DMS 273 treated with DMSO at 0.1 percent for 48 hours (cell line): ENCODE measurements at places on chromosomes 7 and 10.

DNA sequence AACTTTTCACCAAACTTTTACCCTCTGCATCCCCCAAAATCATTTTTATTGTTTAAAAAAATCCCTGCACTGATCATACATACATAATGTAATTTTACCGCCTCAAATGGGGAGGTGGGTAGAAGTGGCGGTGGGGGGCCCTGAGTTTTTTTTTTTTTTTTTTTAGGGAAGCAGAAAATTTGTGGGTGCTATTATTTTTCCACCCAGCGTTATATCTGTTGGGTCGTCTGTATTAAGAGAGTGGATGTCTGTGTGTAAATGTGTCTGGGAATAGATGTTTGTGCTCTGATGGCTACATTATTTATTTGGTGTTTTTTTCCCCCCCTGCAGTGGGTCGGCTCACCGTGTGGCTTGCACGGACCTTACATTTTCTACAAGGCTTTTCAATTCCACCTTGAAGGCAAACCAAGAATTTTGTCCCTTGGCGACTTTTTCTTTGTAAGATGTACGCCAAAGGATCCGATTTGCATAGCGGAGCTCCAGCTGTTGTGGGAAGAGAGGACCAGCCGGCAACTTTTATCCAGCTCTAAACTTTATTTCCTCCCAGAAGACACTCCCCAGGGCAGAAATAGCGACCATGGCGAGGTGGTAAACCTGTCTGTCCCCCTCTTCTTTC, 438 bp downstream of the ARID5B start:
- DNase-seq, result no peak

GRCh38 chr7:2512179-2512661, 7.4 kb upstream of the LFNG start:
- DNase-seq, result no peak

DNA sequence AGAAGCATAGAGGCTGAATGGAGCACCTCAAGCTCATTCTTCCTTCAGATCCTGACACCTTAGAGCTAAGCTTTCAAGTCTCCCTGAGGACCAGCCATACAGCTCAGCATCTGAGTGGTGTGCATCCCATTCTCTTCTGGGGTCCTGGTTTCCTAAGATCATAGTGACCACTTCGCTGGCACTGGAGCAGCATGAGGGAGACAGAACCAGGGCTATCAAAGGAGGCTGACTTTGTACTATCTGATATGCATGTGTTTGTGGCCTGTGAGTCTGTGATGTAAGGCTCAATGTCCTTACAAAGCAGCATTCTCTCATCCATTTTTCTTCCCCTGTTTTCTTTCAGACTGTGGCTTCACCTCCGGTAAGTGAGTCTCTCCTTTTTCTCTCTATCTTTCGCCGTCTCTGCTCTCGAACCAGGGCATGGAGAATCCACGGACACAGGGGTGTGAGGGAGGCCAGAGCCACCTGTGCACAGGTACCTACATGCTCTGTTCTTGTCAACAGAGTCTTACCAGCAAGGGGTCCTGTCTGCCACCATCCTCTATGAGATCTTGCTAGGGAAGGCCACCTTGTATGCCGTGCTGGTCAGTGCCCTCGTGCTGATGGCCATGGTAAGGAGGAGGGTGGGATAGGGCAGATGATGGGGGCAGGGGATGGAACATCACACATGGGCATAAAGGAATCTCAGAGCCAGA, 31.0 kb downstream of the PRSS2 start:
- DNase-seq, result no peak

GRCh38 chr10:23897267-23897666, 311.7 kb upstream of the KIAA1217 start:
- DNase-seq, result no peak

DNA sequence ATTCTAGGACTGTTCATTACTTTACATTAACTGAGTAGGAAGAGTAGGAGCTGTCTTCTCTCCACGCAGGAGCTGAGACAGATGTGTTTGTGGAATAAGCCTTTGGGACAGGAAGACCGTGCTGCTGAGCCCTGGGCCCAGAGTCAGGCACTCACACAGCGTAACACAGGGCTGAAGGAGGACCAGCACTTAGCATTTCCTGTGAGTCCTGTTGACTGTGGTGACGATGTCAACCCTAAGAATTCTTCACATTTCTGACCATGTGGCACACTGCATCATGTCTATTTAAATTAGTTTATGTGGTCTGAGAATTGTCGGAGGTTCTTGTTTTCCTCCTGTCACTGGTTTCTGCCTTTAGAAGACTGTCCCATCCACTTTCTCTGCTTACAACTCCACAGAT, 117.2 kb downstream of the PIP4K2A start:
- no peak for DNase-seq

GRCh38 chr10:9900751-9901150, 1116.9 kb upstream of the CELF2 start:
- no peak for DNase-seq

GRCh38 chr10:36608866-36609265, 516.5 kb upstream of the ANKRD30A start:
- DNase-seq, result no peak

GRCh38 chr7:142485617-142486226, 227.9 kb upstream of the PRSS58 start:
- DNase-seq, result no peak

DNA sequence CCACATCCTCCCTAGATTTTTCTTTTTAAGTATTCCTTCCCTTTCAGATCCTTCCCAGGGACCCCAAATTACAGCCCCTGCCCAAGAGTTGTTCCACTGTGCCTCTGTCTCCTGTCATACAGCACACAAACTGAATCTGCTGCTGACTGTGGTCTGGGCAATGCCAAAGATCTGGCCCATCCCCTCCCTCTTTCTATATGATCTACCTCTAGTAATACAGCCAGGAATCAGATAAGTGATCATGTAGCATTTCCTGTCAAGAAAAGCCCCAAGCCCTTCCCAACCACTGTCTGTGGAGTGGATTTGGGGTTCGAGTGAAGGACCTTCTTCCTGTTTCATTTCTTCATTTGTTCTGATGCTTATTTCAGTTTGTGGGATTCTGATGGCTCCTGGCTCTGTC, 6.7 kb downstream of the STX1A start:
- DNase-seq, result no peak

GRCh38 chr10:79266543-79267312, 80.5 kb upstream of the PPIF start:
- no peak for DNase-seq

DNA sequence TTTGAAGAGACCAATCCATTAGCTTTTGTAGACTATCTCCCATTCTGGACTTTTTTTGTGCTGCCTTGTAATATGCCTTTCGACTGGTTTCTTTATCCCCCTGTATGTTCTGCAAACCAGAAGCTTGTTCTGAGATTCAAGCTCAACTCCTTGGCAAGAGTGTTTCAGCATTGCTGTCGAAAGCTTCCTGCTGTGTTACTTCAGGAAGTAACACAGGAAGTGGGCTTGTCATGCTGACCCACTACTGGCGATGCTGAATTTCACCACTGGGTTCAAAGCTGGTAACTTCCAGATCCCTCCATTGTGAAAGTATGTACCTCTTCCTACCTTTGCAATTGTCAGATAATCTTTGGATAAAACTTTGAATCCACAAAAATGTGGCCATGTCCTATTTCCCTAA, 57.9 kb upstream of the INSYN2A start:
- DNase-seq, result no peak

DNA sequence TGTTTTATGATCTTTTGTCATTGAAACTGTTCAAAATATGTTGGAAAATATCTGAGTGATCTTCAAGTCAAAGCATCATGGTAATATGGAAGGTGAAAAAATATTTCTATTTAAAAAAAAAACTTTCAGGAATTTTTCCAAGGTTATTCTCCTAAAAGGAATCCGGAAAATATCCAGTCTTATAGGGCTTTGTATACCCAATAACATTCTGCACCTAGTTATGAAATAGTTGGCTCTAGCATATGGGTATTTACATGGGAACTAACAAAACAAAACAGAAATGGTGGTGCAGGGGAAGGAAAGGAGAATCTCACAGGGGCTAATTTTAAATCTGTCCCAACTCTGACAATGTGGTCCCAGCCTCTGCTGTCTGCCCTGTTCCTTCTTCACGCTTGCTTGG, 167.1 kb upstream of the RHEB start:
- DNase-seq, result no peak

DNA sequence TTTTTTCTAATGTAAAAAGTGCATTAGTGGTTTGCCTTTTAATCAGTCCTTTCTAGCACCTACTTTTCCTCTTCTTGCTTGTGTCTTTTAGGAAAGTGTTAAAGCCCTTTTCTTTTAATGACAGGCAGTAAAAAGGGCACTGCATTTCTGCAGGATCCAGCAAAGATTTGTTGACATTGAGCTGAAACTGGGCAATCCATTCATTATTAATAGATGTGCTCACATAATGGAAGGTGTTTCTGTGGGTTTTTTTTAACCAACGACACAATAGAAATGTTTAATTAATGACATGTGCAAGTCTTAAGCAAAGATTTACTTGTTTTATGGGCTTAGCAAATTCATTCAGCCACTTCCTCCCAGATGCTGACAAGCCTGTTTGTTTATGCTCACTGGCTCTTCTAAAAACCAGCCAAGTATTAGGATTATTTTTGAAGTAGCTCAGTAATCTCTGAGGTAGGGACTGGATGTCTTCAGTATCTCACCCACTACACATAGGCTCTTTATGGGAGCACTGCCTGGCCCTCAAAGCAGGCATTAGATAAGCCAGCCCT, 1201.1 kb downstream of the SORCS1 start:
- no peak for DNase-seq

DNA sequence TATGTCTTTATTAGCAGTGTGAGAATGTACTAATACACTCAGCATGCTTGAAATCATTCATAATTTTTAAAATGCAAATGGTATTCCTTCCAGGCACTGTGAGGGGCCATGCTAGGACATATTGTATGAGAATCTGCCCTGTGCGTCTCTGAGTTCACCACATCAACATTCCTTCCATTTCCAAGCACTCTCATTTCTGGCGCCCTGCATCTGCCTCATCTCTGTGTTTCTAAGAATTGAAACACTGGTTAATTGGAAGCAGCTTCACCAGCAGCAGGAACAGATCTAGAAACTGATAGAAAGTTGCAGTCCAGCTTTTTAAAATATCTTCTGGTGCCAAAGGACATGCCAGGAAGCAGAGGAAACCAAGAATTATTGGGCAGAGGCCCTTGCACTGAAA, 555.9 kb upstream of the DPP6 start:
- DNase-seq, result no peak

- DNase-seq, result no peak
These were observed 119.2 kb downstream of the DPP6 start for GRCh38 chr7:154171422-154171821.

- no peak for DNase-seq
These were observed 75.9 kb upstream of the YAE1 start for GRCh38 chr7:39490296-39490695.

DNA sequence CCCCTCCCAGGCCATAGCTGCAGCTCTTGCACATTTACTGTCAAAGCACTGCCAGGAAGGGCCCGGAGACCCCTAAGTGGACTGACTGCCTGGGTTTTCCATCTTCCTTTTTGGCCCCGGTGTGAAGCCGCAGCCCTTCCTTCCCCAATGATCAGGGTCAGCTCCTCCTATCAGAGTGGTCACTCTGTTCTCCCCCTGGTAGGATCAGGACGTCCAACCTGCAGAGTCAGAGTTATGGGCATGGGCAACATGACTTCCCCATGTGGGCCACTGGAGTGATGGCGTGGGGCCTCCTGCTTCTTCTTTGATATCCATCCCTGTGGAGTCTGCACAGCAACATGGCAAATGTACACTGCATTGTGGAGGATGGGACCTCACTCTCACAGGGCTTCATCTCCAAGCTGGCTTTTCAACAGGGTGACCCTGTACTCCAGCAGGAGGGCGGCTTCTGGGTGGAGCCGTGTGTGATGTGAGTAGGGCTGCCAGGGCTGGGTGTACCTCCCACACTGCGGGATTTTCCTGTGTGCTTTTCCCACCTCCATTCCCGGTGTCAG, 6.4 kb upstream of the RAMP3 start:
- no peak for DNase-seq

DNA sequence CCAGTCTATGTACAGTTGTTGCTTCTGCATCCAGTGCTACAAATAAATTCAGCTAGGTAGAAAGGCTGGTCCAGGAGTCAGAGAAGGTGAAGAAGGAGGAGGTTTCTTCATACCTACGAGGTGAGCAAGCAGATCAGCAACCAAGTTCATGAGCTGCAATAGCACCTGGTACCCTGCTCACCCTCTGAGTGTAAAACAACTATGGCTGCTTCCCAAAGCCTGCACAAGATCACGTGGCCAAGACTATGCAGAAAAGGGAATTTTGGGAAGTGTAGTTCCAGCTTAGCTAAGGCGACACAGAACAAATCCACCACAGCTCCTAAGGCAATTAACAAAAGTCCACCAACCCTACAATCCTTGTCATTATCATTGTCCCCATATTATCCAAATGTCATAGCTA, 95.9 kb upstream of the AUTS2 start:
- no peak for DNase-seq

DNA sequence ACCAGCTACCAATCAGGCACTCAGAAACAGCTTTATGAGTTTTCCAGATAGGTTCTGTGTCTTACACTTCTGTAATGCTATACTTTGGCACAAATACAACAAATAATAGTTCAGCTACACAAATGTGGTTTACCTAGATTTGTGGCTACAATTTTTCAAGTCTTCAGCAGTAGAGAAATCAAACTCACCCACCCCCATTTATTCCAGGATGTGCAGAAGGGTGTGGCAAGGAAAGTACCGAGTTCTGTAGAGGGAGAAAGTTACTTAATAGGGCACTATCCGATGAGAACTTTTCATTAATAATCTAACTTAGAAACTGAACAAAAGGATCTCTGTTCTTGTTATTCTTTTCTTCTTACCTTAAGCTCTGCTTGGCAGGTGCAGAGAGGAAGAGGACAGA, 30.3 kb upstream of the ATP6V0A4 start:
- DNase-seq, result no peak

DNA sequence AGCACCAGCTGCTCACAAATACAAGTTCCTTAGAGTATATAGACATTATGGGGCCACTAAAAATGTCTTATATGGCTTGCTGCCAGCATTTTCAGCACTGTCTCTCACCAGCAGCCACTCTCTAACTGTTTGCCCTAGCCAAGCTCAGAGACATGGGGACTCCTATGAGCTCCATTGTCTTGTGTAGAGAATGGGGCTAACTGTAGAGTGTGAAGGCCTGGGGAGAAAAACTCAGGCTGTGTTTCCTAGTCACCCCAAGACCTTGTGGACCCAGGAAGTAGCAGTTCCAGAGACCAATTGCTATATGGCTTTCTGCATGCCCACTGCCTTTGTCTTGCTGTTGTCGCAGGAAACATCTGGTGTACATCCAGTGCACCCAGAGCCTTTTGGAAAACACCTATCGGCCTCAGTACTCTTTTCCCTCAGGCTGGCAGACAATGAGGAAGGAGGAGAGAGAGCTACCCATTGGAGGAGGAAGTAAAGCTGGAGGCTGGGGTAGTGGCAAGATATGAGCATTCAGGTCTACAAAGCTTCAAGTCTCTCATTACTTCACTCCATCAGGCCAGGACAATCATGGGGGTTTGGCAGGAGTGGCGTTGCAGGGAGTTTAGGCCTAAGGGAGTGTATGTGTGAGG, 28.4 kb downstream of the ENTPD1 start:
- DNase-seq, result no peak

- DNase-seq, result no peak
These were observed 265.0 kb downstream of the ADARB2 start for GRCh38 chr10:1472178-1472958.
